ENCODE measurements at places on chromosomes 7 and 10.

GRCh38 chr7:81331061-81332018, 412.5 kb upstream of the SEMA3C start:
- DNase-seq: no peak
- no peaks in the 10 kb centered on the region for H3K4me1 ChIP-seq
- no peaks in the 10 kb centered on the region for H3K27me3 ChIP-seq
- no peaks in the 10 kb centered on the region for H3K36me3 ChIP-seq
- H3K4me3 ChIP-seq: no peak overlapping the region
- H3K27ac ChIP-seq: no peak overlapping the region

DNA sequence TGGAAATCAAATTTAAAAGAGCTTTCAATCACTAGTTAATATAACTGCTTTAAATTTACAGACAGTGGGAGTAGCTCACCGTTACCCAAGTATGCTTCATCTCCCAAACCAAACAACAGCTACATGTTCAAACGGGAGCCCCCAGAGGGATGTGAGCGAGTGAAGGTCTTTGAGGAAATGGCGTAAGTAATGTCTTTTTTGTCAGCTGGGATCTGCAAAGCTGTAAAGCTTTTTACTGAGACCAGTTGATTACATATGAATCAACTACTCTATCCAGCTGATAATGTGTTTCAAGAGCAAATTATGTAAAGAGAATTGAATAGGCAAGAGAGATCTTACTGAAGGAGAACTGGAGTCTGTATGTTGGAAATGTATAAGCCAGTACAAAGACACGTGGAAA, 116.2 kb downstream of the GLCCI1 start:
- DNase-seq: no peak
- H3K27me3 ChIP-seq: no peaks in the 10 kb centered on the region
- H3K4me1 ChIP-seq: no peaks in the 10 kb centered on the region
- H3K4me3 ChIP-seq: no peak overlapping the region
- H3K36me3 ChIP-seq: no peaks in the 10 kb centered on the region

- H3K4me1 ChIP-seq: peaks cover 58% of the 10 kb centered on the region
- no peaks in the 10 kb centered on the region for H3K27me3 ChIP-seq
- no peak for DNase-seq
Observed at GRCh38 chr10:60425392-60426110, 35.9 kb upstream of the ANK3 start.

GRCh38 chr10:103555712-103556111, 62.2 kb downstream of the NEURL1 start:
- no peak for DNase-seq
- H3K4me1 ChIP-seq: no peaks in the 10 kb centered on the region
- peak overlapping the region; percentile 24 for H3K4me3 ChIP-seq
- no peak overlapping the region for H3K27ac ChIP-seq
- no peaks in the 10 kb centered on the region for H3K27me3 ChIP-seq
- no peaks in the 10 kb centered on the region for H3K36me3 ChIP-seq

All from RWPE2 (cell line).